ENCODE measurements at places on chromosomes 3 and 15.

- DNase-seq, result no peak
Measured at GRCh38 chr15:74873756-74874424, 725 bp upstream of the SCAMP2 start.

DNA sequence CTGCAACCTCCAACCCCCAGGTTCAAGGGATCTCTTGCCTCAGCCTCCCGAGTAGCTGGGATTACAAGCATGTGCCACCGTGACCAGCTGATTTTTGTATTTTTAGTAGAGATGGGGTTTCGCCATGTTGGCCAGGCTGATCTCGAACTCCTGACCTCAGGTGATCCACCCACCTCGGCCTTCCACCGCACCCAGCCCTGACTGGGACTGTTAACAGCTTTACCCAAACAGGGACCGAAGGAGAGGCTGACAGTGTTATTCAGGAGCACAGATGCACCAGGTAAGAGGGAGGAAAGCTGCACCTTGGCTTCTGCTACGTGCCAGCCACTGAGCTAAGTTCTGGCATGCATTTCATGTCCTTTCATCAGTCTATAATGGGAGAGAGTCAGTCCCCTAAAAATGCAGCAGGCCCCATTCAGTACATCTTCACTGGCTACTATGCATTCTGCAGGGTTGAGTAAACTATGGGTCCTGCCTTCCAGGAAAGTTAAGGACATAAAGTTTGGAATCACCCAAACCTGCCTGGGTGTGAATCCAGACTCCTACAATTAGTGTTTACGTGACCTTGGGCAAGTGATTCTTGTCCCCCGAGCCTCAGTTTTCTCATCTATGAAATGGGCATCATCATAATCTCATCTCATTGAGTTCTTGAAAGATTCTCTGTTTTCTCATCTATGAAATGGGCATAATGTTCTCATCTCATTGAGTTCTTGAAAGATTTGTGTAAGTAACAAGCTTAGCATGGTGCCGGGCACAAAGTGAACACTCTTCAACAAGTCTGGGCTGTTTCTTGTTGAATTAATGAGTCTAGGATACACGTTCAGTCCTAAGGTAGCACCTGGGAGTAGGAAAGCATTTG lies 82.2 kb downstream of the CPN2 start:
- no peak for DNase-seq

DNA sequence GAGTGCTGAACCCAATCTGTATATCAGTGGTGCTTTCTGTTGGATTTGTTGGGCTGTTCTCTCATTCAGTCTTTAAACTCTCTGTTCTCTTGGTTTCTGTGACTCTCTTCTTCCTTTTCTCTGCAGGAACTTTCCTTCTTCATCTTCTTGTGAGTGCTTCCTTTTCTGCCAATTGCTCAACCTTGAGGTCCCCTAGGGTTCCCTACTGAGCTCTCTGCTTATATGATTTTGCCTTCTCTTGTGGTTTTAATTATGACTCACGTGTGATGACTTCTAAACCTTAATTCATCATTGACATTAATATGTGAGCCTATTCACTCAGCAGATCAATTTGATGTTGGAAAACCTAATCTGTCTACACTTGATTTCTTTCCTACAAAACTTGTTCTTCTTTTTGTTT lies 39.4 kb downstream of the MOBP start:
- DNase-seq, result no peak

DNA sequence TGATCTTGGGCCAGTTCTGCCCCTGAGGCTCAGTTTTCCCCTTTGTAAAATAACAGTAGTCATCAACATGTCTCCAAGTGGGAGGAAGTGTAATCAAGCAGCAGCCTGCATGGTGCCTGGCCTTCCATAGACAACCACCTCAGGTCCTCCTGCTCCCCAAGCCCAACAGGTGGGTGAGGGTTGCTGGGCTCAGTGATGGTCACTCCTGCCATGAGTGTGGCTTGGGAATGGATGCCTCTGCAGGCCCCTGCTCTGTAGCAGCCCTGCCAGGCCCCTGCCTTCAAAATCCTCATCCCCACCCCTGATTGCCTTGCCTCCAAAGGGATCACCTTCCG lies 59.1 kb upstream of the SLC6A1 start:
- no peak for DNase-seq

DNA sequence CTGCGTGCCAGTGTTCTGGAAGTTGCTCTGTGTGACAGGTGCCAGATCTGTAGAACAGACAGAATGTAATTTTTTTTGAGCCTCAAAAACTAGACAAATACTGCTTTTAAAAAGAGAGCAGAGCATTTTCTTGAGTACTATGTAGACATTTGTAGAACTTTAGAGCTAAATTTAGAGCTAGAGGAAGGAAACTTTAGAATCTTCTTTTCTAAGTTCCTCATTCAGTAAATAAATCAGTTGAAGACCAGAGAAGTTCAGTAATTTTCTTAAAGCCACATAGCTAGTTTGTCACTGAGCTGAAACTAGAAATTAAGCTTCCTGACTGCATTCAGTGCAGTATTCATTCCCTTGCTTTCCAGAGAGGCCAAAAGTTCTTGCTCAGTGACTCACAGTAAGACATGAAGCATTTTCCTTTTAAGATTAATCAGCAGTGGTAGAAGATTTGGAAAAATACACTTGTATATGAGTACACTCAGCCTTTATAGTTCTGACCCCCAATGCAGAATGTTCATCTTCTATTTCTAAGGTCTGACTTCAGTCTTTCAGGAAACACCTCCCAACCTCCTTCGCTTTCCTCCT lies 83.6 kb upstream of the TSEN2 start:
- no peak for DNase-seq

GRCh38 chr15:74307827-74308811 lies 59.3 kb downstream of the CYP11A1 start:
- peak; percentile 67 for DNase-seq

GRCh38 chr15:62390791-62391640 lies 225.9 kb upstream of the C2CD4B start:
- DNase-seq, result no peak

GRCh38 chr15:100438570-100438969 lies 90.2 kb downstream of the CERS3 start:
- DNase-seq, result no peak

DNA sequence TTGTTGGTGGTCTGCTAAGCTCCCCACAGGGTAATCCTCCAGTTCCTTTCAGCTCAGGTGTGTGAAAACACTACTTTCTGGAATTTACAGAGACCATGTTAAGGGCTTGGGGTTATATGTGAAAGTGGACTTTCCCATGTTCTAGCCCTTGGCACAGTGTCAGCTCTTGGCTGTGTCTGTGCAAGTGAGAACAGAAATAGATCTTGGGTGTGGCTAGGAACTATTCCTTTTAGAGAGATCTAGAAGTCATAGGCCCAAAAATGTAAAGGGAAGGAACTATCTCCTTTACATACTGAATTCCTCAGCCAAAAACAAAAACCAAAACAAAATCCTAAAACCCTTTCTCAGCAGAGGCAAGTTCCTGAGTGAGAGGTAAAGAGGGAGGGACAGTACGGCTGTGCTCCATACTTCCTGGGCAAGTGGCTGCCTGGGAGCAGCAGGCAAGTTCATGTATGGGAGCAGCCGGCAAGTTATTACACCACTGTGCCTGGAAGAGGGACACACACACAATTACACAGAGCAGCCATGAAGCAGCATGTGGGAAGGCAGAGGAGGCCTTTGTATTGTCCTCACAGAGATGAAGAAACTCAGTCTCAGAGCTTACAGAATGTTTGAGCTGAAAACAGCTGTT lies 19.9 kb upstream of the C3orf62 start:
- DNase-seq, result no peak

- no peak for DNase-seq
Measured at GRCh38 chr3:177446165-177446601, 248.9 kb upstream of the TBL1XR1 start.

- no peak for DNase-seq
Measured at GRCh38 chr3:146589899-146590508, 15.1 kb downstream of the PLSCR5 start.

GRCh38 chr3:123202451-123202850 lies 708 bp downstream of the SEC22A start:
- DNase-seq, result no peak

- DNase-seq, result no peak
Measured at GRCh38 chr3:37228749-37229148, 54.4 kb upstream of the LRRFIP2 start.

- DNase-seq, result no peak
Measured at GRCh38 chr3:45679805-45680204, 9.4 kb upstream of the SACM1L start.

DNA sequence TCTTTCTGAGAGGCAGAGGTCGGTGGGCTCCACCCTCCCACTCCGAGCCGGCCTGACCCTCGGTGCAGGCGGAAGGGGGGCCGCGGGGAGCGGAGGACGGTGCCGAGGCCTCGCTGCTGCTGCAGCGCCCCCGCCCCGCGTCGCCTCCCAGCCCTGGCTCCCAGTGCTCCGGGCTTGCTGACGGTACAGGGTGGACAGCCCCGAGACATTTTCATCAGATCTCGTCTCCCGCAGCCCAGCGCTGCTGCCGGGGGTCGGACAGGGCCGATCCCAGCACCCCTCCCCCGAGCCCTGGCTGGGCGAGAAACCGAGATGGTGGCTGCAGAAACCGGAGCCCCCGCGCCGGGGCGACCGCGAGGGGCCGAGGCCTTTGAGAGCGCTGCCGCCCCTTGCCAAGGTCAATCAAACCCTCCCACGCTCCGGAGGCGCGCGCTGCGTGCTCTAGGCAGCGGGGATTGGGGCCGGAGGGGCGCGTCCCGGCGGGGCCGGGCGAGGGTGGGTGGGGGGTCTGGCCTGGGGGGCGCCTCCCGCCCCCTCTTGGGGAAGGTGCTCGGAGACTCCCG lies 42.5 kb downstream of the EPHB3 start:
- no peak for DNase-seq

GRCh38 chr3:167783781-167784180 lies 48.3 kb downstream of the SERPINI1 start:
- no peak for DNase-seq
